ENCODE measurements at places on chromosomes 6 and 20.
A peak's percentile ranks its signal among the peaks of the same experiment; 100 is the strongest.

GRCh38 chr20:32796981-32797451 lies 22.7 kb upstream of the MAPRE1 start:
- DNase-seq: no peak

- no peak for DNase-seq
These were observed 86.0 kb downstream of the SESN1 start for GRCh38 chr6:109008537-109009235.

DNA sequence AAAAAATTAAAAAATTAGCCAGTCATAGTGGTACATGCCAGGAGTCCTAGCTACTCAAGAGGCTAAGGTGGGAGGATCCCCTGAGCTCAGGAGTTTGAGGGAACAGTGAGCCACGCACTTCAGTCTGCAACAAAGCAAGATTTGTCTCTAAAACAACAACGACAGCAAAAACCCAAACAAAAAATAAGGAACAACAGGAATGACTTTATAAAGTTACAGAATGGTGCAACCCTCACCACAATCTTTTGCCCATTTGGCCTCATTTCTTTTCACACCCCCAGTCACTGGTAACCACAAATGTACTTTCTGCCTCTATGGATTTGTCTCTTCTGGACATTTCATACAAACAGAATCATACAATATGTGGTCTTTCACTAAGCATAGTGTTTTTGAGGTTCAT lies 16.7 kb upstream of the ZFAND3 start:
- DNase-seq: no peak

DNA sequence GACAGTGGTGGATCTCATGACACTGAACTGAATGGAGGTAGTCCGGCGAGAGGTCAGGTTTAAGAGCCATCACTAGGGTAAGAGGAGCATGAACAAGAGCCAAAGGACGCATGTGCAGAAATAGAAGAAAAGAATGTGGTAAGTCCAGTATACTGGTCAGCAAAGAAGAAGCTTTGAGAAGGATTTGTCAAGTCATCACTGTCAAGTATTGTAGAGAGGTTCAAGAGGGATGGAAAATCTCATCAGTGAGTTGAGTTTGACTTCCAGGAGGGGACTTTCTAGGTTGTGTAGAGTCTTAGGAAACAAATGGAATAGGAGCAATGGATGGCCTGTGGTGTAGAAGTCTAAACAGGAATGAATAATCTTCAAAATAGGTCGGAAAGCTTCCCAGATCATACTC lies 161.8 kb downstream of the BTBD3 start:
- DNase-seq: no peak

DNA sequence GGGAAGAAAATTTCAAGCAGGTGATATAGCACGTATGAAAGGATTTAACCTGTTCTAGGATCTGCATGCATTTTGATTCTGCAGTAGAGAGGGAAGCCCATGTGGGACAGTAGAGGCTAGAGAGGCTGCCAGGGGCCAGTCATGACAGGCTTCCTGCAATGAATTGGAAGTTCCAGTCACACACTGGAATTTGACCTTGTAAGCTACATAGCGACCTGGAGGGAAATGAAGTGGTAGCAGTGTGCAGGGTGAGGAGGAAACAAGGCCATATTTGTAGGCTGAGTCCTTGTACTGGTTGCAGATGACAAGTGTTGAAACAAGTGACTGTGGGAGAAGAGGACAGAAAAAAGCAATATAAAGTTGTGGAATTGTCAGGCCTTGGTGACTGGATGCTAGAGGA lies 58.6 kb upstream of the OLIG3 start:
- no peak for DNase-seq

GRCh38 chr6:56902641-56903464 lies 52.1 kb upstream of the BEND6 start:
- DNase-seq: no peak

DNA sequence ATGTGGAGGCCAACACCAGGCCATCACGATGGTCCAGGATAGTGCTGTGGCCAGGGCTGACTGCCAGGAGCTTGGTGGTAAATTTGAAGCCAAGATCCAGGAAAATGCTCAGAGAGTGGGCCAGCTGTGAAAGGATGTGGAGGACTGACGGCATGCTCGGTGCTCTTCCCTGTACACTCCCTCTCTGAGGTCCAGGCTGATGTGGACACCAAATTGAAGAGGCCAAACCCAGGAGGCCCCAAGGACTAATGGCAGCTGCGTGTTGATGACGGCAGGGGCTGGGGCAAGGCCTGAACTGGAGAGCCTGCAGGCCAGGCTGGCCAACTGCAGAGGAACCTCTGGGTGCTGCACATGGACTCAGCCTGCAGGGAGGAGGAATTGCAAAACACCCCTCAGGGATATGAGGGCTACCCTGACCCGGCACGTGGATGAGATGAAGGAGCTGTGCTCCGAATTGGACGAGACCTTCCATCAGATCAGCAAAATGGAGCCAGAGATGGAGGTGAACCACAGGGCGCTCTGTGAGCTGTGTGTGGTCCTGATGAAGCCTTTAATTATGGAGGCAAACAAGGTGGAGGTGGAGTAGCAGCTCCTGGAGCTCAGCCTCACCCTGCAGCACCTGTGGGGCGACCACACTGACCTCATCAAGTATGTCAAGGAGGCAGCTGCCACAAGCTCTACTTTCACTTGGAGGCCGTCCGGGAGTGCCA lies 6.9 kb upstream of the RAET1E start:
- no peak for DNase-seq

DNA sequence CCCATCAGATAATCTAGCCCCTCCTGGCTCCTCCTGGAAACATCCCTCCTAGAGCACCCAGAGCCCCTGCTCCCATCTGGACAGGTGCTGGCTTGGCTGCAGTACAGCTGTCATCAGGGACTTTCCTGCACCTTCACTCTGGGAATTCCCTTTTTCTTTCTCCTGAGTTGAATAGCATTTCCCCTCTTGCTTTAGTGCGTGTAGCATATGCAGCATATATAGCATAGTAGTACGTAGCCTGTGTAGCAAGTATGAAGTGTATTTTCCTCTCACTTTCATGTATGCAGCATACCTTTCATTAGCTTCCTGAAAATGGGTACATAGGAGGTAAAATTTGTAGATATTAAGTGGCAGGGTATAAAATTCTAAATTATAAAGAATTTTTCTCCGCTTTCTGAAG lies 352.9 kb downstream of the ESR1 start:
- no peak for DNase-seq

GRCh38 chr6:31568537-31568961 lies 3.5 kb upstream of the LTA start:
- no peak for DNase-seq

- no peak for DNase-seq
These were observed 35.3 kb downstream of the PANK2 start for GRCh38 chr20:3924304-3925112.

DNA sequence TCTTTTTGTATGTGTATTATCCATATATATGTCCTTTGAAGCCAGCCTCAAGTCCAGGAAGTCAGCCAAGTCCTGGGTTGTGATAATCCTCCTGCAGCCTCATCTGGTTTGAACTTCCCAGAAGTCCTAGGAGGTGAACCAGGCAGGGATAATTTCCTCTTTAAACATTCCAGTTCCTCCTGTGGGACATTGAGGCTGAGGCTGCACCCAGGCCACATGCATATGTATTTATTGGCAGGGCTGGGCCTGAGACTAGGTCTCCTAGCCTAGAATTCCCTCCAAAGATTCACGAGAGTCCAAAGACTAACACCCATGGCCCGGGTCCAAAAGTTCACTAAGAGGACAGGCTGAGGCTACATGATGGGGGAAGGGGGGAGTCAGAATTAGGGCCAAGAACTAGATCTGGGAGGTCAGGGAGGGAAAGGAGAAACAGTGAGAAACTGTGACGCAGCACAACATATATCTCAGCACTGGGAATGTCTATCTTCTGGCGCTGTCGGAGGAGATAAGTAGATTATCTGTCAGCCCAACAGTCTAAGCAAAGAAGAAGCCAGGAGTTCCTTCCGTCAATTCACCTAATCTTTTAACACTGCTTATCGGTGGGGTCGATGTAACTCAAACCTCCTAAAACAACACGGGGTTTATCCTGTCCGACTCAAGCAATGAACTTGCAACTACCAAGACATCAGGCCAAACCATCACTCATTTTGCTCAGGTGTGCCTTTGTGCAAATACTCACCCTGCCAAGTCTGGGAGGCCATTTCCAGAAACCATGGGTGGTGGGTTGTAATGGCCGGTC lies 43.3 kb downstream of the SNX5 start:
- no peak for DNase-seq

DNA sequence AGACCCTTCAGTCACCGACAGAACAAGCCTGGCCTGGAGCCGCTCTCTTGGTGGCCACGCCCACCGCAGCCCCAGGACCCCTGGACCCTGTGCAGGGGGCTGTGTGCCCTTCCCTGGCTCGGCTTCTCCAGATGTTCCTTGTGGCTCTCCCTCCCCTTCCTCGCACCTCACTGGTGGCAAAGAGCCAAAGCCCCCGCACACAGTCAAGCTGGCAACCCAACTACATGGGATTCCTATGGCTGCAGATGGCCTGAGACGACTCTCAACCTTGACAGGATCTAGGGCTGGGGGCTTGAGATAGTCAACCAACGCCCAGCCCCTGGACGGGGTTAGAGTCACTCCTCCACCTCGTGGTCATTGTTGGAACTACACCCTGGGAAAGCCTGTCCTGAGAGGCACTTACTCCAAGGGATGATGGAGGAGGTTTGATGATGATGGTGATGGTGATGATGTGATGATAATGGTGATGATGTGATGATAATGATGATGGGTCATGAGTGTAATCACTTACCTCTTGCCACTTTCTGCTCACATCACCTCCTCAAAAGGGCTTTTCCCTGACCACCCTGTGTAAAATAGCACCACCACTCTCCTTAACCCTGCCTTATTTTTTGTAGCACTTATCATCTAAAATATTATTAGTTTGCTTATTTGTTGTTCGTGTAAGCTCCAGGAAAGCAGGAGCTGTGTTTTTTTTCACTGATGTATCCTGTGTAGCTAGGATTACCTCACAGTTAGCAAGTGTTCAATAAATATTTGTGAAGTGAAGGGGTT lies 278.4 kb downstream of the LRFN2 start:
- no peak for DNase-seq

DNA sequence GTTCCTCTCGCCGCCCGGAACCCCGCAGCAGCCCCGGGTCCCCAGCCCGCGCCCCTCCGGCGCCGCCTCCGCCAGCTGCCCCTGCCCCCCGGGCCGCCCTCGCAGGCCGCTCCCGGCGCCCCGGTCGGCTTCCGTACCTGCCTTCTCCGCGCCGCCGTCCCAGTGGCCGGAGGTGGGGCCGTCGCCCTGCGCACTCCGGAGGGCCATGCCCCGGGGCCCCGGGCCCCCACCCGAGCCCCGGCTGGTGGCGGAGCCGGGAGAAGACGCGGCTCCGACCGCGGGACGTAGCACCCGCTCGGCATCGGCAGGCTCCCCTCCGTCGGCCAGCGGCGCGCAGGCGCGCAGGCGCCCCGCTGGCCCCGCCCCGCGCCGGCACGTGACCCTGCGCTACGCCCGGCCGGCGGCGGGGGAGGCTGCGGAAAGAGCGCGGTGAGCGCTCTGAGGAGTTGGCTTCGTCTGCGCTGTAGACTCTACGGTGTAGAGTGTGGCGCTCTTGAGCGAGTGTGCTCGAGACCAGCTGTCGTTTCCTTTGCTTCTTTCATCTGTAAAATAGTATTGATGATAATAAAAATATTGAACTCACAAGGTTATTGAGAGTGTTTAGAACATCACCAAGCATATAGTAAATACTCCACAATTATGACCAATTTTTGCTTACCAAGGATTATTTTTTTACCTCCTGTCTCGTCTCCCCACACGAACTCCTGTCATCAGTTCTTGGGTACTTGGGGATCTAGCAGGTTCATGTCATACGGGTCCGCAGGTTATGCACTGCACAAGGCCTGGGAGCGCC lies at the start of gene TBC1D20:
Gene TBC1D20, minus strand, starts transcription at position 335 of the 793 bp plus-strand sequence. Its CDS starts 128 bp downstream, at position 207.
- DNase-seq: peak; percentile 56

DNA sequence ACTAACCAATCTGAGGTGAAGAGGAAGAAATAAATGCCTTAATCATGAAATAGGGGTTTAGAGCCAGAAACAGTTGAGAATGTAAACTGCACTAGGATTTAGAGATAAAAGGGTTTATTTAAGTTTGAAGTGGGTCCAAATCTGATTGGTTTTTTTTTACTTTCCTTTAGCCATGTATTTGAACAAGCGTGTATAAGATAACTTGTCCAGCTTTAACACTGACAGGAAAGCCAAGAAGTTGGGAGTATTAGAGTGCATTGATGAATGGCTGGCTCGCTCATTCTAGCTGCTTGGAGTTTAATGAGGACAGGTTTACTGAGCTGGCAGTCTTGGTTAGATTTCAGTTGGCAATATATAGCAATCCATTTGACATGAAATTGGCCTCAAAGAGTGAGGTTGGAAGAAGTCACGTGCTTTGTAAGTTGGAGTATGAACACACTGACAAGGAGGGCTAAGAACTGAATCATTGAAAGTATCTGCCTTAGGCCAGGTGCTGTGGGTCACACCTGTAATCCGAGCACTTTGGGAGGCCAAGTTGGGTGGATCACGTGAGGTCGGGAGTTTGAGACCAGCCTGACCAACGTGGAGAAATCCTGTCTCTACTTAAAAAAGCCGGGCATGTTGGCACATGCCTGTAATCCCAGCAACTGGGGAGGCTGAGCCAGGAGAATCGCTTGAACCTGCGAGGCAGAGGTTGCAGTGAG lies 13.7 kb downstream of the SRSF3 start:
- no peak for DNase-seq

GRCh38 chr20:59117526-59117925 lies 46.1 kb upstream of the ZNF831 start:
- no peak for DNase-seq

- DNase-seq: no peak
These were observed 316.3 kb downstream of the SLC35F1 start for GRCh38 chr6:118223316-118223715.

- no peak for DNase-seq
These were observed 26.5 kb downstream of the HLA-DOB start for GRCh38 chr6:32790306-32790705.

DNA sequence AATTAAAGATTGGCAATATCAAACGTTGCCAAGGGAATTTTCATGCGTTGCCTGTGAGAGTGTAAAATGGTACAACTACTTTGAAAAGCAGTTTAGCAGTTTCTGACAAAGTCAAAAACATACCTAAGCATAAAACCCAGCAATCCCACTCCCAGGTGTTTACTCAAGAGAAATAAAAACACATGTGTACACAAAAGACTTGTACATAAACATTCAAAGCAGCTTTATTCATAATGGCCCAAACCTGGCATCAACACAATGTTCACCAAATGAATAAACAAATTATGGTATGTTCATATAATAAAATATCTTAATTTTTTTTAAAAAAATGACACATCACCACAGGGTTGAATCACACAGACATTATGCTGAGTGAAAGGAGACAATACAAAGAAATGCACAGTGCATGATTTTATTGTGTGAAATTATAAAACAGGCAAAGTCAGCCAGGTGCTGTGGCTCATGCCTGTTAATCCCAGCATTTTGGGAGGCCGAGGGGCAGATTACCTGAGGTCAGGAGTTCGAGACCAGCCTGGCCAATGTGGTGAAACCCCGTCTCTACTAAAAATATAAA lies 240.4 kb upstream of the MARCKS start:
- no peak for DNase-seq

DNA sequence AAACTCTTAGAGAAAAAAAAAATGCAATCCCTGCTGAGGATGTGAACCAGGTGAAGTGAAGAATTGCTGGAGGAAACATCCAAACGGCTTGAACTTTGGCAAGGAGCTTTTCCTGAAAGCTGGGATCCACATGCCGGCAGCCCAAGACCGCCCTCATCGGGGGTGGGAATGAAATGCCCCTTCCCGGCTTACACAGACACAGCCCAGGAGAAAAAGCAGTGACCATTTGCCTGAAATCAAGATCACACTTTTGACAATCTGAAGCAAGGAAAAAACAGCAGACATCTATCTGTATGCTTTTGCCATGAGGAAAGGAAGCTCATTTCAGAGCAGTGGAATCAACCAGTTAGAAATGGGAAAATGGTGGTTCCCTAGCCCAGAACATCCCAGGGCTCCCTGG lies 254.5 kb downstream of the TAF4 start:
- no peak for DNase-seq
